ENCODE measurements at places on chromosomes 16 and 17.
A peak's percentile ranks its signal among the peaks of the same experiment; 100 is the strongest.

GRCh38 chr16:30539000-30539964, 4.6 kb upstream of the ZNF747 start:
- DNase-seq, result no peak

- DNase-seq, result no peak
Measured at GRCh38 chr16:51010817-51011216, 140.3 kb downstream of the SALL1 start.

DNA sequence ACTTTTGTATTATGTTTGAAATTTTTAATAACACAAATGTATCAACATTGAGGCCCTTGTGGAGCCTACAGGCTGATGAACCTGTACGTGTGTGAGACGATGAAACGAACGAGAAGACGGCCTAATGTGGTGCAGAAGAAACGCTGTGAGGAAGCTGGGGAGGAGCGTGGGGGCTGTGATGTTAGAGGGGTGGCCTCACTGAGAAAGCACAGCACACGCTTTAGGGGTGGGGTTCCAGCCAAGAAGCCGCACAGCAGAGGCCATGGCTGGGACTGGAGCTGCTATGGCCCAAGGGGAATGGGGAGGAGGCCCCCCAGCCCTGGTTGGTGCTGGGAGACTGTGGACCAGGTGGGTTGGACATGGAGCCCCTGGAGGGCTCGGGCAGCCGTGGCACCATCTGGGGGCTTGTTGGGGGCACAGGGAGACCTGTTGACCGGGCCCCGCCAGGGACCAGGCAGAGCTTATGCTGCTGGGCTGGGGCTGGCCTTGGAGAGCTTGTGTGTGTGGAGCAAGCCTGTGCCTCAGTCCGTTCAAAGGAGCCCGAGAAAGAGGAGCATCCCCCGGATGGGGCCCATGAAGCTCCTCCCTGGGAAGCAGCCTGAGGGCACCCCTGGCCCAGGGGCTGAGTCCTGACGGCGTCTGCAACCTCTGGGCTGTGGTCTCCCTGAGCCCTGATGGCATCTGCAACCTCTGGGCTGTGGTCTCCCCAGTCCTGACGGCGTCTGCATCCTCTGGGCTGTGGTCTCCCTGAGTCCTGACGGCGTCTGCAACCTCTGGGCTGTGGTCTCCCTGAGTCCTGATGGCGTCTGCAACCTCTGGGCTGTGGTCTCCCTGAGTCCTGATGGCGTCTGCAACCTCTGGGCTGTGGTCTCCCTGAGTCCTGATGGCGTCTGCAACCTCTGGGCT, 44.7 kb downstream of the METRNL start:
- no peak for DNase-seq

- no peak for DNase-seq
Measured at GRCh38 chr17:39625198-39625785, 1.5 kb upstream of the PPP1R1B start.

DNA sequence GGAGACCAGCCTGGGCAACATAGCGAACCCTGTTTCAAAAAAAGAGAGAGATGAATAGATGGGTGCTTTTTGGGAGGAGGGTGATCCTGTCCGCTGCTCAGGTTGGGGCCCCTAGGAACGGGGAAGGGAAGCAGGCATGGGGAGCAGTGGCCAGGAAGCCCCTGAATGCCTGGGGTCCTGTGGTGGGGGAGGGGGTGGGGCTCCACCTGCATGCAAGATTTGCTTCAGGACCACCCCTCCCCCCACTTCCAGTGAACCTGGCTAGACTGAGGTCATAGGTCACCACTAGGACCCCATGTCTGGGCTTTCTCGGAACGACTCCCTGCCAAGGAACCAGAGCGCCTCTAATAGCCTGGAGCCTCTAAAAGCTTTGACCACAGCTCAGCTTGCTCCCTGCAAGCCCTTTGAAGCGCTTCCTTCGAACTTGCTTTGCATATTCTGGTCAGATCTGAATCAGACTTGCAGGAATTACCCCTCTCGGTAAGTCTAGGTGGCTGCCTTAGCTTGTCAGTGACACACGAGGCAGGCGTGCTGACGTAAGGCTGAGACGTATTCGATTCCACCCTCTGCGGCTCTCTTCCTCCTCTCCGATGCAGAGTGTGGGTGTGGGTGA, 3.7 kb downstream of the SOCS3 start:
- DNase-seq, result peak; percentile 93

DNA sequence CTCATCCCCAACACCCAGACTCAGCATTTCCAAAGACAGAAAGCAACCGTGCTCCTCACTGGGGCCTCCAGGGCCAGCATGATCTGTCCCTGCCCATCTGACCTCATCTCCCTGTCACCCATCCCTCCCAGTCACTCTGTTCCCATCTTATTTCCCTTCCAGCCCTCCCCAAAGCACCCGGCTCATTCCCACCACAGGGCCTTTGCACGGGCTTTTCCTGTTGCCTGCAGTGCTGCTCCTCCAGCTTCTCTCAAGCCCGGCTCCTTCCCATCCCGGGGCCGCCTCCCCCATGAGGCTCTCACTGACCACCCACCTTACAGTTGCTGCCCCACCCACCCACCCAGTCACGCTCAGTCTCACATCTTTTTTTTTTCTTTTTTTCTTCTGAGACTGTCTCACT, 54.8 kb downstream of the RMI2 start:
- DNase-seq, result no peak

DNA sequence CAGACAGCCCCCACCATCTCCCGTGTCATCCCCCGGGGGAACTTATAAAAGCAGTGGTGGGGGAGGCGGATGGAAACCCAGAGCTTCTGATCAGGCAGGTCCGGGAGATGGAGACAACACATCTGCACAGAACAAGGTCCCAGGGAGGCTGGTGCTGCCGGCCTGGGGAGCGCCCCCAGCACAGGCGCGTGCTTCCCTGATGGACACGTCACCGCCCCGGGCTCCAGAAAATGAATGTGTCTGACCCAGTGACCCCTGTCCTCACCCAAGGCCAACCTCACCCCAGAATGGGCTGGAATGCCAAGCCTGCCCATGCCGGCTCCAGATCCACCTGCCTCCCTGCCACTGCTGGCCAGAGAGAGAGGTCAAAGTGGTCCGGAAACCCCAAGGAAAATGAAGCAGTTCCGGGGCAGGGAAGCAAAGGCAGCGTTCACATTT, 12.5 kb downstream of the SLC7A5 start:
- DNase-seq, result no peak

DNA sequence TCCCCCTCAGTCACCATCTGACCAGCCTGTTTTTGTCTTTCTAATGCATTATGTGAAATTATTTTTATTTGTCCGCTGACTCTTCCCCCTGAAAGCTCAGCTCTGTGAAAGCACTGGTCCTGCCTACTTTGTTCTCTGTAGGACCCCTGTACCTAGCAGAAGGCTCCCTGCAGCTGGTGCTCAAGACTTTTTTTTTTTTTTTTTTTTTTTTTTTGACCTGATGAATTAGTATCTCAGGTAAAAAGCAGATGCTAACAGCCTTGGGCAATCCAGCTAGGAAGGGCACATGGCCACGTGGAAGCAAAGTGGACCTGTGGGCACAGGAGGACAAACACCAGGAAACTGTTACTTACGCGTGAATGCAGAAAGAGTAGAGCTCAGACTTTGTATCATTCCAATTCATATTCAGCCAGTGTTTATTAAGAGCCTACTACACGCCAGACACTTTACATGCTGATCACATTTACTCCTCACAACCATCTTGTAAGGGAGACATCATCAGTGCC, 629 bp upstream of the UNC119 start:
- DNase-seq, result no peak

DNA sequence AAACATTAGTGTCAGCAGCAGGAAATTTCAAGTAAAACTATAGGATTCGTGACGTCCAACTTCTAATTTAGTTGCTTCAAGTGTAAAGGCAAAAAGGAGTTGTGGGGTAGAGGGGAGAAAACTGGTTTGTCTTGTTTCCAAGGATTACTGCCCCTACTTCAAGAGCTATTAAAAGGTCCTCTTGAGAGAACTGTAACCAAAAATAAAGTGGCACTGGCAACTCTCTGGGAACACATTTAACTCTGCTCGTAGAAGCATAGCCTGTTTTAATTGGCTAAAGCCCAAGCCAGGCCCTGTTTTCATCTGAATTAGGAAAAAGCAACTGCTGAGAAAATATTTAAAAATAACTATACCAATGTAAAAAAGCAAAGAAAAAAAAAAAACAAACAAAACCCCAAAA, 51.8 kb upstream of the AKAP1 start:
- no peak for DNase-seq

GRCh38 chr17:45857977-45858708, 13.5 kb downstream of the SPPL2C start:
- no peak for DNase-seq

- no peak for DNase-seq
Measured at GRCh38 chr17:61400717-61401388, 1.2 kb downstream of the TBX2 start.

DNA sequence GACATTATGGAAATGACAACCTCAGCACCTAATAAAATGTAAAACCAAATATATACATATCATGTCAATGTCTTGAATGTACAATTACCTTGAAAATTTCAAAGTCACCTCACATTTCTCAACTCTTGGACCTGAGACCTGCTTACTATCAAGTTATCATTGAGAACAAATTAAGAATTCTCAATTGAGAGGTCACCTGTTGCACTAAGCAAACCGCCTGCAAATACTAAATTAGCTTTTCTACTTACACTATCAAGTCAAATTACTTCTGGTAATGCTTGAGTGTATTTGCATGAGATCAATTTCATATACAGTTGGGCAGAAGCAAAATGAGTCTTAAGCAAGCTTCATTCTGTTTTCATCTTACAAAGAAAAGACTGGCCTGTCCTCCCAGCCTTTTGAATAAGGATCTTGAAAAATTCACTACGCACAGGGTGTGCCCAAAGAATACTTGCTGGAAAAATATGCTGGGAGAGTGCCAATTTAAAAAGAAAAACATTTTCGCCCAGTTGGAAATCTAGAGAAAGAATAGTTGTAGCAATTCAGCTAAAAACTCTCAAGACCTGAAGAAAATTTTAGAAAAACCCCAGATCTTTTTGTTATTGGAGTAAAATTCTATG, 35.7 kb downstream of the KANSL1 start:
- DNase-seq, result no peak

- DNase-seq, result no peak
Measured at GRCh38 chr16:17520561-17520960, 49.8 kb upstream of the XYLT1 start.

DNA sequence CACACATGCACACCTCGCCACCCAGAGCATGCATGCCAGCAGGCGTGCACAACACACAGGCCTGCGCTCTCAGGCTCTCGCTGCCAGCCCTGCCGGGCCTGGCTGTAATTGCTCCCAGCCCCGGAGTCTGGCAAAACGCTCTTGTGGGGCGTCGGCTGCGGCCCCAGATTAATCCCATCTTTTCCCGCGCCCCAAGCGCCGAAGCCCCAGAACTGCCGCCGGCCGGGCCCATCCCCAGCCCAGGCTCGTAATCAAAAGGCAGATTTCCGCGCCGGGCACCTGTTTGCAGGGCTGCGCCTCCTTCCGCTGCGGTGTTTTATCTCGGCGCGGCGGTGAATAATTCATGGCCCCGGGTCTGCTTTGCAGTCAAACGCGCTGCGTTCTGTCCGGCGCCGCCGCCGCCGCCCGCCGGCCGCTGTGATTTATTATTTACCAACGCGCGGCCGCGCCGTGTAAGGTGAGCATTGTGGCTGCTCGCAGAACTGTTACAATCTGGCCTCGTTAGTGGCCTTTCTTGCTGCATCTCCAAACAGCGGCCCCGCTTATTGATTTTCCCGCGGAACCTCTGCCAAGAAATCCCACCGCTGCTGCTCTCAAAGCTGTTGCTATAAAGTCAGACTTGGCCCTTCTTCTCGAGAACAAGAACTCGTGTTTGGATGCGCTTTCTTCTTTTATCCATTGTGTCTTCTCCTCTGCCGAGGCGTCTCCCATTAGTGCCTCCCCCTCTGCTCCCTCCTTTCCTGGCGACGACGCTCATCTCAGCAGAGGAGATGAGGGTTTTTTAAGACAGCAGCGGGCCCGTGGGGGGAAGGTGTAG, 126.1 kb downstream of the IRX5 start:
- DNase-seq, result no peak

- no peak for DNase-seq
Measured at GRCh38 chr17:81373536-81374160, 21.6 kb upstream of the BAHCC1 start.

DNA sequence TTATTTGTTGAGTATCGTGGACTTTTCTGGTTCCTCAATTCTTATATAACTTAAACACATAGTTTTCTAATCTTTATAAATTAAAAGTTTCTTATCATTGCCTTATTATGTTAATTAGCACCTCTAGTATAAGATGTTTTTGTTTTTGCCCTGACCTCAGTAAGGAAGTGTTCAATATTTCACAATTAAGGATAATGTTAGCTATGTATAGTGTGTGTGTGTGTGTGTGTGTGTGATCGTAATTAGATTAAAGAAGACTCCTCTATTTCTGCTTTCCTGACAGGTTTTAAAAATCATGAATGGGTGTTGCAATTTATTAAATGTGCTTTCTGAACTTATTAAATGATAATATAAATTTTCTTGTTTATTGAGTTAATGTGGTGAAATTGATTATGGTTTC, 12.0 kb downstream of the IL21R start:
- no peak for DNase-seq

DNA sequence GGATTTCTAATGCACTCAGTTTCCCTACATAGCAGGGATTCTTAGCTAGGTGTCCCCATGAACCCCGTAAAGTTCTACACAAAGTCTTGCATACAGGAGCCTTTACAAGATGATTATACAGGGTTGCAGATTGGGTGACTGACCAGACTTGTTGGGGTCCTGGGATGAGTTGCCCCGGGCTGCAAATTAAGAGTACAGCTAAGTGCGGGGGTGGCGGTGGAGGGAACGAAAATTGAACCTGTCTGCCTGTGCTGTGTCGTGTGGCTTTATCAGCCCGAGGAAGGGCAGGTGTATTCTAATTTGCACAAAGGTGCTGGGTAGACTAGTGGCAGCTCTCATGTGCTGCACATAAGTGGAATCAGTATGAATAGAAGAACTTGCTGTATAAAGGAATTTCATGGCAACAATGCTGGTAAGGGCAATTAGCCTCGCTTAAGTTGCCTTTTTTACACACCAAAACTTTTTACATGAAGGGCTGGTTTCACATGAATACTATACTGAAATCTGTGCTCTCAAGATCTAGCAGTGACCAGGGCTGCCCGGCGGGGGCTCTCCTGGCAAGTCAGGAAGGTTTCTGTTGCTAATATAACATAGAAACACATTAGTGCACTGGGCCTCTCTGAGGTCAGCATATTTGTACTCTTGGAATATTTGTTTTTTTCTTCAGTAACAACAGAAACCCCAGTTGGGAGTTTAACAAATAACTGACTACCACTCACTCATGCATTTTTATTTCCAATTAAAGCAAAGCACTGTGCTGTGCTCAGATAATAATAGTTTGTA, 50.7 kb downstream of the ADCY7 start:
- DNase-seq, result no peak

GRCh38 chr17:75430159-75430974, 24.9 kb upstream of the GRB2 start:
- no peak for DNase-seq
